Right renal cortex interstitium (tissue), 3 donors: ENCODE measurements at places on chromosomes 13 and 19. TPM values are rescaled to one million over a fixed set of nuclear protein-coding genes. Genes with fewer than 3 reads are reported as not detected.

Gene ZNF560
- 0.50 TPM for polyA plus RNA-seq

GRCh38 chr19:15220833-15221232, 11.4 kb downstream of the EPHX3 start:
- DNase-seq = no peak

Gene SLC10A2
- polyA plus RNA-seq = 0.80 TPM

Gene NCLN
- 33.0 TPM for polyA plus RNA-seq

Gene CD79A
- 0.61 TPM for polyA plus RNA-seq

Gene SMIM44
- not detected for polyA plus RNA-seq

- no peak for DNase-seq
These were observed 252.7 kb downstream of the KCNRG start for GRCh38 chr13:50267917-50268316.

Gene SOHLH2
- polyA plus RNA-seq = 0.72 TPM

DNA sequence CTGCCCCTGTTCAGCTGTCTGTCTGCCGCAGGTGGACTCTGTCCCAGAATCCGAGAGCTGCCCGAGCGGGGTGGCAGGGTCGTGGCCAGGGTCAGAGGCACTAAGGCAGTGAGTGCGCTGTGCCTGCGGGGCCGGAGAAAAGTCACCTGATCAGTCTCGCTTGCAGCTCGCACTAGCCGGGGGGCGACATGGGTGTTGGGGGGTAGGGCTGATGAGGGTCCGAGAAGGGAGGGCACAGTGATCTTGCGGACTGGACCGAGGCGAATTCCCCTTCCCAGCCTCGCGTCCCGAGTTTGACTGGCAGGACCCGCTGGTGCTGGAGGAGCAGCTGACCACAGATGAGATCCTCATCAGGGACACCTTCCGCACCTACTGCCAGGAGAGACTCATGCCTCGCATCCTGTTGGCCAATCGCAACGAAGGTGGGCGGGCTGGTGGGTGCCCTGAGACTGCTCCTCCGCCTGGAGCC, 627 bp downstream of the GCDH start:
- DNase-seq = no peak

- no peak for DNase-seq
These were observed 1007.2 kb downstream of the PCDH9 start for GRCh38 chr13:66222926-66223325.

DNA sequence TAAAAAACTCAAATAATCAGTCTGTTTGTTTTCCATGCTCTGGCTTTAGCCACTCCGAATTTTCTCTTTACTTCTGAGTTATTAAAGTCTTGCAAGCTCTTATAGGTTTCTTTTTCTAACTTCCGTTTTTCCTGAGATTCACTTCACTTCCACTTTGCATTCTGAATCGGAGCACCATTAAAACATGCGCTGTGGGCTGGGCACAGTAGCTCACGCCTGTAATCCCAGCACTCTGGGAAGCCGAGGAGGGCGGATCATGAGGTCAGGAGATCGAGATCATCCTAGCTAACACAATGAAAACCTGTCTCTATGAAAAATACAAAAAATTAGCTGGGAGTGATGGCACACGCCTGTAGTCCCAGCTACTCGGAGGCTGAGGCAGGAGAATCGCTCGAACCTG, 357.9 kb downstream of the SLITRK6 start:
- no peak for DNase-seq

GRCh38 chr19:38234615-38235014, 10.6 kb upstream of the DPF1 start:
- no peak for DNase-seq

Gene ZNF471
- 13.1 TPM for polyA plus RNA-seq

DNA sequence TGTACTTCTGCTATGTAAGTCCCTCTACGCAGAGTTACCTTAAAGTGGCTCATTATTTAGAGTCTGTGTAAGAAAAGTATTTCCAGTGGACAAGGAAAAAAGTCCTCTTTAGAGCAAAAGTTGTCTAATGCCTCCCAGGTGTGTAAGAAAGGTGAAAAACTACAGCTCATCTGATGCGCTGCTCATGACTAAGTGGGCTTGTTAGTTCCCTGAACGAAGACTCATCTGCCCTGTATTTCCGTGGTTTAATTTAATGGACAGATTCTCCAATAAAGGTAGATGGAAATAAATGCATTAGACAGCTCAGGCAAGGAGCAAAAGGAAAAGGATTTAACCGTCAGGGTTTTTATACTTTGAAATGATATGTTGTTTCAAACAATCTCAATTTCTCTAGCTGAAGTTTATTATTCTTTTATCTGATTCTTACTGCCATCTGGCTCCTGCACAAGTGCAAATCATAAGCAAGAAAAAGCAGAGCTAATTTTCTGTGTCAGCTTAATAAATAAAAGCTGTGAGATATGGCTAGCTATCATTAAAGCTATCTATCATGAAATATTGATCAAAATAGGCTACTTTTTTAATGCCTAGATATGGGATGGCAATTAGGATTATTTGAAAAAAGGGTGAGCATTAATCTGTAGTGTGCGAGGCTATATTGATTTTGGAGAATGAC, 73.7 kb upstream of the PCDH9 start:
- no peak for DNase-seq
